Stimulated activated CD4-positive, alpha-beta T cell treated with anti-CD3 and anti-CD28 coated beads, Interleukin-15, amount 100 ng/mL, for 48 hours (primary cell): ENCODE measurements at places on chromosomes 7 and 10.

DNA sequence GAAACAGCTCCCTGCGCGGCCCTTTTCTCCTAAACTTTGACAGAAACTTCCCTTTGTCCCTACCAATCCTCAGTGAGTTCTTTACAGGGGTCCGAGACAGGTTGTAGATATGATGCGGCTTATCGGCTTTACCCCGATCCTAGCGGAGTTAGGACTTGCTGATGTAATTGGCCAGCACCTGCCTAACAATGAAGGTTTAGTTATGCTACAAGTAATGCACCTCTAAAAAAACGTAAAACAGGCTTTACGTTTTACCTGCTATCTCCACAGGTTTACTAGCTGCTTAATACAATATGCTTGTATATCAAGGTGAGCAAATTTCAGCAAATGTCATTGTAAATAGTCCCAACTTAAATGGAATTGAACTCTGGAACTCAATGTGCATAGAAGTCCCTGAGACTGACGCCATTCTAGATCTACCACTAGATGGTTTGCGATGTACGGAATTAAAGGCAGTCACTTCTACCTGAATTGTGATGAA is 697 bp upstream of the SNX13 start:
- DNase-seq, result no peak

GRCh38 chr10:66381045-66381444 is 544.8 kb upstream of the LRRTM3 start:
- no peak for DNase-seq

GRCh38 chr7:102925976-102926782 is 13.4 kb downstream of the LRRC17 start:
- DNase-seq, result no peak

- DNase-seq, result no peak
Measured at GRCh38 chr7:22319424-22320403, 37.2 kb downstream of the RAPGEF5 start.

DNA sequence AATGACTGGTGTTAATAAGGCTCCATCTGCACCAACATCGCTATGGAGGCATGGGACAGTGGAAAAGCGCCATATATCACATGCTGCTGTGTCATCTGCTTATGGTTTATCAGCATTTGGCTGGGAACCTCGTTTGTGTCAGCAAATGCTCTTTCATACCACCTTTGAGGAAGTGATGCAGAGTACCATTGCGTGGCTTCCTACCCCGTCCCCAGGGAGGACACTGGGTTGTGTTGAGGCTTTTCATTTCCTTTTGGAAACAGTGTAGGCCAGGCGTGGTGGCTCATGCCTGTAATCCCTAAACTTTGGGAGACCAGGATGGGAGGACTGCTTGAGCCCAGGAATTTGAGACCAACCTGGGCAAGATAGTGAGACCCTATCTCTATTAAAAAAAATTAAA is 6.8 kb downstream of the TACR2 start:
- DNase-seq, result no peak

GRCh38 chr7:27295236-27295635 is 52.6 kb downstream of the EVX1 start:
- DNase-seq, result no peak

GRCh38 chr10:24035761-24036160 is 173.2 kb upstream of the KIAA1217 start:
- no peak for DNase-seq

DNA sequence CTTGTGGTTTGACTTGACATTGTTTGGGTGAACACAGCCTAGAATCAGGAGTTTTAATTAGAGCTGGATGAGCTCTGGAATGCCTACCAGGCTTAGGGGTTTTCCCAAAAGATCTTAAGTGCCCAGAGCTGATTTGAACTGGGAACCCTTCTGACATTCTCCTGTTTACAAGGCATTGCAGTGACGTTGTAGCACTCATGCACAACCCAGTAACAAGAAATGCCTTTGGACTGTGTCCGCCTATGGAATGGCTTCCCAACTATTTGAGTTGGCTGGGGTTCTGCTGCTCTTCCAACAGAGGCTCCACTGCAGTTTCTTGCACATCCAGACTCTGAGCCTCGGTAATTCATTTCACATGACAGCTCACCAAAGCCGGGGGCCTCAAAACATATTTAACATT is 76.7 kb upstream of the MKX start:
- no peak for DNase-seq

- DNase-seq, result no peak
Measured at GRCh38 chr7:41928166-41928565, 225.3 kb upstream of the INHBA start.

- no peak for DNase-seq
Measured at GRCh38 chr7:7452652-7453051, 83.0 kb downstream of the COL28A1 start.

- DNase-seq, result no peak
Measured at GRCh38 chr10:4061441-4061951, 276.5 kb upstream of the KLF6 start.

- DNase-seq, result no peak
Measured at GRCh38 chr7:131330299-131330698, 2.6 kb downstream of the MKLN1 start.

- no peak for DNase-seq
Measured at GRCh38 chr7:134028853-134029252, 98.3 kb upstream of the LRGUK start.

GRCh38 chr10:113230011-113230610 is 280.1 kb downstream of the TCF7L2 start:
- no peak for DNase-seq

GRCh38 chr10:87966459-87966858 is 103.0 kb downstream of the PTEN start:
- no peak for DNase-seq

DNA sequence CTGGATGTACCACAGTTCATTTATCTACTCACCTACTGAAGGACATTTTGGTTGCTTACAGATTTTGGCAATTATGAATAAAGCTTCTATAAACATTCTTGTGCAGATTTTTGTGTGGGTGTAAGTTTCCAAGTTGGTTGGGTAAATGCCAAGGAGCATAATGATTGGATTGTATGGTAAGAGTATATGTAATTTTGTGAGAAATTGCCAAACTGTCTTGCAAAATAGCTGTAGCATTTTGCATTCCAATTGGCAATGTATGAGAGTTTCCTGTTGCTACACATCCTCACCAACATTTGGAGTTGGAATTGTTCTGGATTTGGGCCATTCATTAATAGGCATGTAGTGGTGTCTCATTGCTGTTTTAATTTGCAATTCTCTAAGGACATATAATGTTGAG is 33.9 kb upstream of the HYAL4 start:
- no peak for DNase-seq
